ENCODE measurements at places on chromosomes 13 and 19.
A peak's percentile ranks its signal among the peaks of the same experiment; 100 is the strongest.

- DNase-seq: no peak
These were observed 366.4 kb downstream of the KLF12 start for GRCh38 chr13:73767747-73768315.

GRCh38 chr13:92838786-92839185, 387.8 kb upstream of the GPC6 start:
- peak; percentile 98 for DNase-seq

DNA sequence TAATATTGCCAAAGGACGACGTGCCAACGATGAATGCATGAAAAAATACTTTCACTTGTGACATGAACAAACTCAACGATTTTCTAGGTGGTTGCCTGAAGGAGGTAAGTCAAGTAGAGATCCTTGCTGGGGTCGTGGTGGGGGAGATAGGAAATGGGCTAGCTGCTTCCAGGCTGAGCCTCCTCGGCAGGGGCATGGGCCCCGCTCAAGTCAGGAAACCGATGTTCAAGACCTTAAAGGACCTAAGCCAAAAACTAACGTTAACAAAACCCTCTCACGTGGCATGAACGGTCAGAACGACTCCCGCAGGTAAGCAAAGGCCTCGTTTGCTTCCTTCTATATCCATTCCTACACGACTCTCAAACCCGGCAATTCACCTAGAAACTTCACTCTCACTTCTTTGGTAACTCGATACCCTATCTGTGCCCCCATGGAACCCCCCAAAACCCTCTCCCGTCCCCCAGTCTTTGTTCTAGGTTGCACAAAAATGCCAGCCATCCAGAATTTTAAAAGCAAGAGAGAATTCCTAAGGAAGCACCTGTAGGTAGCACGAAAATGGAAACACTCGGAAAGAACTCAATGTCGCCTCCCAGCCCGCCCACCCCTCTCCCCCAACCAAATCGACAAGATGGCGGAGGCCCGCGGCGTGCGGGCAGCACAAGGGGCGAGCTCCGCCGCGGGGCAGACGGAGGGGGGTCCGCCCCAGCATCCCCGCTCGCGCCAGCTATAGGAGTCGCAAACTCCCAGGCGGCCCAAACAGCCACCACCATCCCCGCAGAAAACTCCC, 13.6 kb downstream of the ACP4 start:
- peak; percentile 31 for DNase-seq

- no peak for DNase-seq
These were observed 1145.1 kb downstream of the UQCRFS1 start for GRCh38 chr19:28067882-28068281.

- peak; percentile 98 for DNase-seq
These were observed 529.3 kb downstream of the IRS2 start for GRCh38 chr13:109256866-109257760.

DNA sequence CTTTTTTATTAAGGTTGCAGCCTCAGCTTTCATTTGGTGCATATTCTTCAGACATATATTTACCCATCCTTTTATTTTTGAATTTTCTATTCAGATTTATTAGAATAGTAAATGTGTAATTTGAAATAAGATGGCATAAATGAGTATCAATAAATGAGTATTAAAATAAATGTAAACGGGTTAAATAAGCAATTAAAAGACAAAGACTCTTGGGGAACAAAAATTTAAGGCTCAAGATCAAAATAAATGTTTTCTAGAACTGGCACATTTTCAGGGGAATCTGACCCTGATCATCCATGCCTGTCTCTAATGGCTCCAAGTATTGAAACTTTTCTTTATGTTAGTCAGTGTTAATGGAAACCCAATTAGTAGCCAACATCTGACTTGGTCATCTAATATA, 3.0 kb downstream of the OR10H3 start:
- no peak for DNase-seq

- no peak for DNase-seq
These were observed 28.2 kb downstream of the FCGBP start for GRCh38 chr19:39906283-39906682.

- no peak for DNase-seq
These were observed 510.5 kb downstream of the IRS2 start for GRCh38 chr13:109275852-109276251.

All from fibroblast of skin of back (primary cell).